Mucosa of gallbladder (tissue), 1 donor: ENCODE measurements at places on chromosomes 5 and 9. TPM values are rescaled to one million over a fixed set of nuclear protein-coding genes. Genes with fewer than 3 reads are reported as not detected.

DNA sequence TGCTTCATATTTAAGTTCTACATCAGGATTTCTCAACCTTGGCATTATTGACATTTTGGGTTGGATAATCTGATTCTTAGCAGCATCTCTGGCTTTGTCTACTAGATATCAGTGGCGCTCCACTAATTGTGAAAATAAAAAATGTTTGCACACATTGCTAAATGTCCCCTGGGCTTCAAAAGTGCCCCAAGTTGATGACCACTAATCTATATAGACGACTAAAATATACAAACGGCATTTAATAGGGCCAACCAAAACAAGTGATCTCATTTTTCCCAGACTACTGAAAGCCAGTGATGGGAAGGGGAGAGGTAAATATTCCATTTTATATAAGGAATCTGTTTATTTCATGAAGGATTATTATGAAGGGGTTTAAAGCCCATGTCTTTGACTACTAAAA, 118.6 kb downstream of the HOMER1 start:
- no peak for DNase-seq

GRCh38 chr9:130191749-130192120, 19.5 kb downstream of the NCS1 start:
- DNase-seq = no peak

- DNase-seq = no peak
Measured at GRCh38 chr9:113623851-113624485, 160.4 kb downstream of the RGS3 start.

GRCh38 chr5:91281401-91281800, 101.7 kb downstream of the ARRDC3 start:
- no peak for DNase-seq

DNA sequence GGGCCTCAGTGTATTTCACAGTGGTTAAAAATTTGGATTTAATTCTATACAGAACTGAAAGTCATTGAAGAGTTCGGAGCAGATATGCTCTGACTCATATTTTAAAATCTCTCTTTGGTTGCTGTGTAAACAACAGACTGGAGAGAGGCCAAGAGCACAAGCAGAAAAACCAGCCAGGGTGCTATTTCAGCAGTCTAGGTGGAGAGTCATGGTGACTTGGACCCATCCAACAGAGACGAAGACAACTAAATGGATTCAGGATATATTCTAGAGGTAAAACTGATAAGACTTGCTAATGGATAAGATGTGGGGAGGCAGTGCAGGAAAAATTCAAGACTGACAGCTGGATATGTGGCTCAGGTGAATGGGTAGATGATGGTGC, 168.9 kb downstream of the MAPKAP1 start:
- DNase-seq = peak; percentile 78

DNA sequence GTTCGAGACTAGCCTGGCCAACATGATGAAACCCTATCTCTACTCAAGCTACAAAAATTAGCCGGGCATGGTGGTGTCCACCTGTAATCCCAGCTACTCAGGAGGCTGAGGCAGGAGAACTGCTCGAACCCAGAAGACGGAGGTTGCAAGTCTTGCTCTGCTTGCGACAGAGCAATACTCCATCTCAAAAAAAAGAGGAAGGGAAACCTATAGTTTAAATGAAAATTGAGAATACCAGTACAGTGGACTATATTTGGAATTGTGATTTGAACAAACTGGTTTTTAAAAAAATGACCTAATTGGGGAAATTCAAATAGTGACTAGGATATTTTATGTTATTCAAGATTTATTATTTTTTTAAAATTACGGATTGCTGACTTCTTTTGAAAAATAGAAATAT, 33.2 kb downstream of the DIAPH1 start:
- no peak for DNase-seq

DNA sequence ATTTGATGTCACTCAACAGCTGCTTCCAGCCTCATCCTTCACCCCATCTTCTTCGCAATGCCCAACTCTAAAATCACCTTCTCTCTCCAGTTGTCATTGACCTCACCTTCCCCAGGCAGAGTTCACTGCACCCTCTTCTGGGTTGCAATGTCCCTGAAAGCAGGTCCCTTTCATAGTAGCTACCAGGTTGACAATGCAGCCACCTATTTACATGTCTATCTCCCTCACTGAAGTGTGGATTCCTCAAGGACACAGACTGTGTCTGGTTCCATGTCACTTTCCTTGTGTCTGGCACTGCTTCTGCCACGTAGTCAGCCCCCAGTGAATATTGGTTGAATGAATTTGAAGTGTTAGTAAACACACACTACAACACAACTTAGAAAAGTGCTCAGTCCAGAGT, 445.5 kb upstream of the WWC1 start:
- DNase-seq = no peak

GRCh38 chr5:177445052-177445916, 1.3 kb upstream of the PRR7 start:
- no peak for DNase-seq

- no peak for DNase-seq
Measured at GRCh38 chr9:93024986-93025630, 33.4 kb upstream of the SUSD3 start.

- DNase-seq = no peak
Measured at GRCh38 chr5:172186114-172186695, 1.8 kb downstream of the STK10 start.

DNA sequence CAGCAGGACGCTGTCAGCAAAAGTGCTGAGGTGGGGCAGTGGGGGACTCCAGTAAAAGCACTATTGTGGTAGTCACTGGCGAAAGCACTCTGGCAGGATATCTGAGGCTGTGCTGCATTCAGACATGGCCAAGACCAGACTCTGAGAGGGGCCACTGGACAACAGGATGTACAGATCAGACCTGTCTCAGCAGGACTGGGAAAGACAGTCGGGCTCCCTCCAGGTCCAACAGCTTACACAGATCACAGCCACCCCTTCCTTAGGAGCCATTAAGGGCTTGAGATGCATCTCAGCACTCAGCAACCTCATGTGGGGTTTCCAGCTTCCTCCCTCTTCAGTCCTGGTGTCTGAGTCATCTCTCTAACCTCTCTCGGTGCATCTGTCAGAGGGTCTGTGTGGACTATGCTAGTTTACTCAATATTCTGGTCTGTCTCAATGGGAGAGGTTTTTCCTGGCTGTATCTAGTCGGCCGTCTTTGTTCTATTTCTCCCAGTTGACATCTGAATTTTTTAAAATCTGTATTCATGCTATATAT, 154.5 kb downstream of the CWC27 start:
- no peak for DNase-seq

- DNase-seq = no peak
Measured at GRCh38 chr9:125332527-125332926, 70.9 kb downstream of the GAPVD1 start.

DNA sequence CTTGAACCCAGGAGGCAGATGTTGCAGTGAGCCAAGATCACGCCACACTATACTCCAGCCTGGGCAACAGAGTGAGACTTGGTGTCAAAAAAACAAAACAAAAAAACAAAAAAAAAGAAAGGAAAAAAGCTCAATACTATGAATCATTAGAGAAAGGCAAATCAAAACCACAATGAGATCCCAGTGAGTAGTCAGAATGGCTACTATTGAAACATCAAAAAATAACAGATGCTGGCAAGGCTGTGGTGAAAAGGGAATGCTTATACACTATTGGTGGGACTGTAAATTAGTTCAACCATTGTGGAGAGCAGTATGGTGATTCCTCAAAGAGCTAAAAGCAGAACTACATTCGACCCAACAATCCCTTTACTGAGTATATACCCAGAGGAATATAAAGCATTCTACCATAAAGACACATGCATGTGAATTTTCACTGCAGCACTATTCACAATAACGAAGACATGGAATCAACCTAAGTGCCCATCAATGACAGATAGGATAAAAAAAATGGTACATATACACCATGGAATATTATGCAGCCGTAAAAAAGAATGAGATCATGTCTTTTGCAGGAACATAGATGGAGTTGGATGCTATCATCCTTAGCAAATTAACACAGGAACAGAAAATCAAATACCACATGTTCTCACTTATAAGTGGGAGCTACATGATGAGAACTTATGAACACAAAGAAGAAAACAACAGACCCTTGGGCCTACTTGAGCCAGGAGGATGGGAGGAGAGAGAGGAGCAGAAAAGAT, 81.9 kb upstream of the ARRDC3 start:
- no peak for DNase-seq

DNA sequence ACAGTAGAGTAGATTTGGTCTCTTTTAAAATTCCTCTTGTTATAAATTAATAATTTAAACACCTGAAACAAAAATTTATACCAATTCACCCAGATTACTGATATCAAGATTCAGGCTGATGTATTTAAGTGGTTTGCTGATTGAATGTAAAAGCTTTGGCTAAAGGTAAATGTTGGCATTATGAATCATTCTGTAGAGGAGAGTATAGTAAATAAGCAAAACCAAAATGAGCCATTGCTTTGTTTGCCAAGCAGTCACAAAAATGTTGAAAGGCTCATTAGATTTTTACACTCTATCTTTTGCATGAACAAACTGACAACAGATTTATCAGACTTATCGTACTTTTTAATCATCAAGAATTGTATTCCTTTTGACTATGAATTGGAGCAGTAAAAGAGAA, 332.6 kb downstream of the FAM170A start:
- no peak for DNase-seq

GRCh38 chr9:76153902-76154629, 240.2 kb downstream of the RFK start:
- no peak for DNase-seq

Gene SLC6A3
- total RNA-seq = 0.23 TPM

Gene FOXD4L6
- not detected for total RNA-seq

Gene DRD1
- 0.81 TPM for total RNA-seq

Gene LTC4S
- total RNA-seq = 26.0 TPM

Gene SLC6A19
- 179 TPM for total RNA-seq

Gene LCP2
- 38.4 TPM for total RNA-seq

Gene SHOC1
- total RNA-seq = not detected

Gene RLN2
- not detected for total RNA-seq

Gene CNTFR
- 23.0 TPM for total RNA-seq
